ENCODE measurements at places on chromosomes 12 and 14.

GRCh38 chr12:96710127-96710745 lies 196.8 kb upstream of the NEDD1 start:
- no peak for DNase-seq

DNA sequence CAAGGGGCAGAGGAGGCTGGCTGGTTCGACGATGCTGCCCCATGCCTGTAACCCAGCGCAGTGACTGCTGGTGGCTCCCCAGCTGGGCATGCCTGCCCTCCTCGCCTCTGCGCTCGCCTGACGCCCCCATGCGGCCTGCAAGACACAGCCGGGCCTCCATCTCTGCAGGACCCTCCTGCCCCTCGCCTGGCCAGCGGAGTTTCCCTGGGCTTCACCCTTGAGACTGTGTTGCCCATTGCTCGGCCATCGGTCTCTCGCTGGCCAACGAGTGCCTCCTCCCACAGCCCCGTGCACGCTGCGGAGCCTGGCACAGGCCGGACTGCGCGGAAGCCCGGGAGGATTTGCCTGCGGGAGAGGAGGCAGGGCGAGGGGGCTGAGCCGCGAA lies 17.6 kb downstream of the ASPG start:
- DNase-seq, result no peak

DNA sequence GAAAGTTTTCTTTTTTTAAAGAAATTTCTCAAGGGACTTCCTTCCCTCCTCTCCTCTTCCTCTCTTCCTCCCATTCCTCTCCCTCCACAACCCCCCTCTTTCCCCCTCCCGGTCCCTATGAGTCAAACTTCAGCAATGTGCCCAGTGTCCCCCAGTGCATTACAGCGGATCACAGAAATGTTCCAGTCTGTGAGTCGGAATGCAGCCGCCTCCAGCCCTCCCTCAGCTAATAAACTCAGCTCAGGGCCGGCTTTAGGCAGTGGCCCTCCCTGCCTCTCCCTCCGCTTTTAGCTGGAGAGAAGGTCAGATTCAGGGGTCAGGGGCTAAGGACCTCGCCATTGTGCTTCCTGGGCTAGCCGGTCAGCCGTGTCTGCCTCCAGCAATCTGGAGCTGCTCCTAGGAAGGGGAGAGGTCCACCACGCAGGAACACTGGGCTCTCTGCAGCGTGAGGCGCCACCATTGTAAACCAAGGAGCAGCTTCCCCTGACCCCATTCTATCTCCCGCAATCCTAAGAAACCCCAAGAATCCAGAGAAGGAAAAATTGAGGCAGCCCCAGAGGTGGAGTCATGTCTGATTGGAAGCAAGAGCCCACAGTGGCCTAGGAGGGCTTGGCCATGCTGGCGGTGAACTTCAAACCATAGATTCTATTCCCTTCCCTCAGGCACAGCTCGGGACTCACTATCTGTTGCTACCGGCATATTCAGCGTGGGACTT lies 1.1 kb upstream of the HDAC7 start:
- DNase-seq, result no peak

GRCh38 chr12:30936036-30936435 lies 9.5 kb downstream of the TSPAN11 start:
- no peak for DNase-seq

- no peak for DNase-seq
Observed at GRCh38 chr12:9880532-9881078, 684 bp upstream of the KLRF2 start.

- DNase-seq, result no peak
Observed at GRCh38 chr14:63504648-63505047, 38.5 kb downstream of the PPP2R5E start.

- DNase-seq, result no peak
Observed at GRCh38 chr12:62605981-62606380, 139.4 kb downstream of the MON2 start.

GRCh38 chr12:123991372-123991951 lies 18.4 kb downstream of the ZNF664 start:
- no peak for DNase-seq

DNA sequence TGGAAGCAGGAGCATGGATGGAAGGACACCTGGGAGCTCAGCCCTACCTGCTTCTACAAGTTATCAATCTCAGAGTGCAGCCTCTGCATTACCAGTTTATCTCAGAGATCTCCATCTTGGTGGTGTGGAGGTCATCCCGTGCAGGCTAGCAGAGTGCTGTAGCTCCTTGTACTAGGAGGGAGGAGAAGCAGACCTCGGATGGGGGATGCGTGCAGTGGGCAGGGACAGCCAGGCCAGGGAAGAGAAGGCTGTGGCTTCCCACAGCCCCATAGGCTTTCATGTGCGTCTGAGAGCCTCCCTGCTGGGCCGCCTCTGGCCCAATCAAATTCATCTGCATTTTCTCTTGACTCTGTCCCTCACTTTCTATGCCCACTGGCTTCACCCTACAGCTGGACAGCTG lies 8.8 kb upstream of the KRT82 start:
- no peak for DNase-seq

DNA sequence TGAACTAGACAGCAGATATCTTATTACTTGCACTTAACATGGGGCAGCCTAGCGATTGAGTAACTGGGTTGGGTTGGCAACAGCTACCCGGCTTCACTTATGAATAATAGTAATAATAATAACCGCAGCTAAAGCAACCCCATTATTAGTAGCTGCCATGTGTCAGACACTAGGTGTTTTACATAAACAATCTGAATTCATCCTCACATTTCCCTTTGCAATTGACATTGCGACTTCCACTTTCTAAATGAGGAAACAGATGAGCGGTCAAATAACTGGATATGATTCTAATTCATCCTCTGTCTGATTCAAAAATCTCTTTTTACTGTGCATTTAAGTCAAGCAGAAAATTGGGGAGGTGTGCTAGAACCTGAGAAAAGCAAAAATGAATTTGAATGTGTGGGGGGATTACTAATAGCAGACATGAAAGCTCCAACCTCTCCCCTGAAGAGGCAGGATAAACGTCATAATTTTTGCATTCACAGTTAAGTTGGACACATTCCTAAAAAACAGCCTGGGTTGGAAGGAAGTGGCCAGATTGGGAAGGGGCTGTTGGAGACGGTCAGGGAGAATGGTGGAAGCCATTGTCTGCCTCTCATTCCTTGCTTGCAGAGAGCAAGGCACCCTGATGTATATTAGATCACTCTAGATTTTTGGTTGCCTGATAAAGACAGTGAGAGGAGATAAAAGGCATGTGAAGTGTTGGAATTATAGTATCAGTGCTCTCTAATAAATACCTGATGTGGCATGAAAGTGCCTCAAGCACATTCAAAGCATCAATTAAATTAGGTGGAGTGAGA lies 13.1 kb downstream of the EMP1 start:
- no peak for DNase-seq

- no peak for DNase-seq
Observed at GRCh38 chr14:100641274-100641860, 54.1 kb upstream of the BEGAIN start.

DNA sequence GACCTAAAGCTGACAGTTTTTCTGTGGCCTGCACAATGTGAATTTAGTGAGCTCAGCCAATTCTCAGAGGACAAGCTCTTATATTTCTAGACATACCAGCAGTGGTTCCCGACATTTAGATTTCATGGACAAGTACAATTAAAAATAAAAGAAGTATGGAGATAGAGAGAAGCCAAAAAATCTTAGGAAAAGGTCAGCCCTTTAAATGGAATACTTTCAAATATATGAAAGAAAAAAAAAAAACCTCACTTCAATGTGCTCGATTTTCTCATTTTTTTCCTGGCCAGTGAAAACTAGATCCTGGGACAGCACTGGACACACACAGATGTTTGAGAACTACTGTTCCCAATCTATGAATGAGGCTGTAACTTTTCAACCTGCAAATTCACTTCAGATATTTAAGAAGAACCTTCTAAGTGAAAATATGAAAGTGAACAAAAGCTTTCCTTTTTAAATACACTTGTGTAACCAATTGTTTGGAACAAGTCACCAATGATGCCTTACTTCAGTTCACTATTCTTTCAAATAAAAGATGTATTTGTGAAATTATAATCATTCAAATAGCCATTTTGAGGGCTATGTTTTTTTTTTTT lies 109.4 kb downstream of the SLC38A1 start:
- DNase-seq, result no peak

DNA sequence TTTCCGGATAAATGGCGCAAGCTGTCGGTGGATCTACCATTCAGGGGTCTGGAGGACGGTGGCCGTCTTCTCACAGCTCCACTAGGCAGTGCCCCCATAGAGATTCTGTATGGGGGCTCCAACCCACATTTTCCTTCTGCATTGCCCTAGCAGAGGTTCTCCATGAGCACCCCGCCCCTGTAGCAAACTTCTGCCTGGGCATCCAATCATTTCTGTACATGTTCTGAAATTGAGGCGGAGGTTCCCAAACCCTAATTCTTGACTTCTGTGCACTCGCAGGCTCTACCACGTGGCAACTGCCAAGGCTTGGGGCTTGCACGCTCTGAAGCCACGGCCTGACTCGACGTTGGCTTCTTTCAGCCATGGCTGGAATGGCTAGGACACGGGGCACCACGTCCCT lies 5.1 kb upstream of the SERPINA10 start:
- no peak for DNase-seq

GRCh38 chr12:22064968-22065367 lies 18.9 kb downstream of the CMAS start:
- no peak for DNase-seq

GRCh38 chr12:4626543-4626942 lies 22.3 kb downstream of the AKAP3 start:
- no peak for DNase-seq

DNA sequence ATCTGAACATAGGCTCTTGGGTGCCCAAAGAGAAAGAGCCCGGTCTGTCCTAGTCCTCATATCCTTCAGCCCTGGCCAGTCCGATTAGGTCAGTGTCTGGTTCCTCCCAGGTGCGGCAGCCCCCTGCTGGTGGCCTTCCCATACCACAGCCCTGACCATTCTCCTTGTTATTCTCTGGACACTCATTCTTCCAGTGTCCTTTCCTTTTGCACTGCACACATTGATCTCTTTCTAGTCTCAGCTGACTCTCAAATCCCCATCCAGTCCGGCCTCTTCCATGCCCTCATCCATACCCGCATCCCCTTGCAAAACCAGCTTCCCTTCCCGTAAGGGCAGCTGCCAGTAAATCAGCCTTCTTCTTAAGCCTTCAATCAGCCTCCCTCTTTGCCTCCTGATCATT lies 1316.3 kb downstream of the TMEM121 start:
- no peak for DNase-seq

DNA sequence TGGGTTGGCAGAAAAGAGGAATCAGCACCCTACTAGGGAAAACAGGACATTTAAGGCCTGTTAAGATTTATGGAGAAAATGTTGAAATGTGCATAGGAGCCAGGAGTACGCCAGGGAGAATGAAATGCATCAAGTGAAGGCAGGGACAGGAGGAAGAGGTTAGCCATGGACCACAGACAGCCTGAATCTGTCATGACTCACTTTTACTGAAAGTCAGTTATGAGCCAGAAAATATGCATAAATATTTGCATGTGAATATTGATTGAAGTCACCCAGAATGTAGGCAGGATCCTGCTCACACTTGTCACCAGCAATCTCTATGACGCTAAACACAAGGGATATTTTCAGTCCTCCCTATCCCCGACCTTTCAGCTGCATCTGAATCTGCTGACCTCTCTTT lies 25.1 kb upstream of the CDK17 start:
- DNase-seq, result peak; percentile 19

DNA sequence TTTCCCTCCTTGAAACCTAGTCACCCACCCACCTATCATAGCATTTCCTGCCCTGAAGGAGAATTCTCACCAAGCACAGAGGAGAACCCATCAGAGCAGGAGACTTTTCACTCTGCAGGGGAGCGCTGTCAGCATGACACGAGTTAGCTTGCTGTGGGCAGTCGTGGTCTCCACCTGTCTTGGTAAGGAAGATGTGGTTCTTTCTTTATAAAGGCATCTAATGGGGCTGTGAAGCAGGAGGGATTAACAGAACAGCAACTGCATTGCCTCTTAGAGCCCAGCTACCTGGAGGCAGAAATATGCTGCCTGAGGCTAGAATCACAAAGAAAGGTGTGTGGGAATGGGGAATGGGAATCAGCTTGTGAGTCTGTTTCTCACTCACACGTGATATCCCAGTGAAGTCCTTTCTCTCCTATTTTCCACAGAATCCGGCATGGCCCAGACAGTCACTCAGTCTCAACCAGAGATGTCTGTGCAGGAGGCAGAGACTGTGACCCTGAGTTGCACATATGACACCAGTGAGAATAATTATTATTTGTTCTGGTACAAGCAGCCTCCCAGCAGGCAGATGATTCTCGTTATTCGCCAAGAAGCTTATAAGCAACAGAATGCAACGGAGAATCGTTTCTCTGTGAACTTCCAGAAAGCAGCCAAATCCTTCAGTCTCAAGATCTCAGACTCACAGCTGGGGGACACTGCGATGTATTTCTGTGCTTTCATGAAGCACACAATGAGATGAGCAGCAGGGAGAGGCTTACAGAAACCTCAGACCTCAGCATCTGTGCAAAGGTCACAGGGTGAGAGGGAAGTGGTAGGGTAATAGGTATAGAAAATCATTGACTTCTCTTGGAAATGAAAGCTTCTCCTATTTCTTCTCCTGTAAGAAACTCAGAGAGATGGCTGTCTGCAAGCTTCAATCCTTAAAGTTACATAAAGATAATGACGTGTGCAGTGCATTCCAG lies 316.9 kb downstream of the DAD1 start:
- DNase-seq, result no peak

DNA sequence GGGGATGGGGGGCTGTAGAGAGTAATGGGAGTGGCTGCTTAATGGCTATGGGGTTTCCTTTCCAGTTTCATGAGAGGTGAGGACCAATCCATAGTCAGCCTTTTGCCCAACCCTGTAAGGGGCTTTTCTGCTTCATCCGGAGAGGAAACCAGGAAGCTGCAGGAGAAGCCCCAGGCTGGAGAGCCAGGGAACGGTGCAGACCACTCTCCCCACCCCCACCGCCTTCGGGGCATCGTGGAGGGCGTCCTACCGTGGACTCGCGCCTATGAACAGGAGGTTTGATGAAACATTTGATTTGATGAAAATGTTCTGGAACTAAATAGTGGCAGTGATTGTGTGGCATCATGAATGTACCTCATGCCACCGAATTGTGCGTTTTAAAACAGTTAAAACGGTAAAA lies 204.3 kb upstream of the DIO3 start:
- DNase-seq, result no peak
